Bone marrow (tissue), 2 donors: ENCODE measurements at places on chromosomes 12 and 14.
A peak's percentile ranks its signal among the peaks of the same experiment; 100 is the strongest.

- no peak for DNase-seq
These were observed 452.6 kb downstream of the GLT1D1 start for GRCh38 chr12:129305851-129306250.

- DNase-seq, result no peak
These were observed 112.7 kb upstream of the EGLN3 start for GRCh38 chr14:34063470-34064164.

GRCh38 chr14:65169351-65169750 is 67.0 kb upstream of the MAX start:
- no peak for DNase-seq

DNA sequence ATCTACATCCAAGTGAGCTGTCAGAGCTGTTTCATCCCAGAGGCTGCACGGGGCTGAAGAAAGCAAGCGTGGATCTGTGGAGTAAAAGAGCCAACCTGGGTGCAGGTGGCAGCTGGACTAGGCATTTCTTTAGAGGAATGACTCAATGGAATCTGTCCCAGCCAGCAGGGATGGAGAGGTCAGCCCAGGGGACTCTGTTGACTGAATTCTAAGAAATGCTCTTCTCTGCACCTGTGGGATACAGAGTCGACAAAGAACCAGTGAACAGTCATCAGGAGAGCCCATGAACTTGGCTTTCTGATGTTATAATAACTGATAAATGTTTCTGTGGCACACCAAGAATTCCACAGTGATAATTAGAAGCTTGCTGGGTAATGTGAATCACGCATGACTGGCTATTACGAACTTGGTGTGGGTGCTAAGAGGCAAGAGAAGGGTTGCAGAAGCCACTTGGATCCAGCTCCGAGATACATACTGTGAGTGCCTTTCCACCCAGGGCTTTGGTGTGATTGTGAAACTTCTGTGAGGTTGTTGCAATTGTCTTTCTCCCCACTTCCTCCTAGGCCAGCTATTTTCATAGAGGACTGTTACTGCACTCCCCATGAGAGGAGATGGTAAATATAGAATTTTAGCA is 16.2 kb downstream of the PYGL start:
- peak; percentile 58 for DNase-seq

DNA sequence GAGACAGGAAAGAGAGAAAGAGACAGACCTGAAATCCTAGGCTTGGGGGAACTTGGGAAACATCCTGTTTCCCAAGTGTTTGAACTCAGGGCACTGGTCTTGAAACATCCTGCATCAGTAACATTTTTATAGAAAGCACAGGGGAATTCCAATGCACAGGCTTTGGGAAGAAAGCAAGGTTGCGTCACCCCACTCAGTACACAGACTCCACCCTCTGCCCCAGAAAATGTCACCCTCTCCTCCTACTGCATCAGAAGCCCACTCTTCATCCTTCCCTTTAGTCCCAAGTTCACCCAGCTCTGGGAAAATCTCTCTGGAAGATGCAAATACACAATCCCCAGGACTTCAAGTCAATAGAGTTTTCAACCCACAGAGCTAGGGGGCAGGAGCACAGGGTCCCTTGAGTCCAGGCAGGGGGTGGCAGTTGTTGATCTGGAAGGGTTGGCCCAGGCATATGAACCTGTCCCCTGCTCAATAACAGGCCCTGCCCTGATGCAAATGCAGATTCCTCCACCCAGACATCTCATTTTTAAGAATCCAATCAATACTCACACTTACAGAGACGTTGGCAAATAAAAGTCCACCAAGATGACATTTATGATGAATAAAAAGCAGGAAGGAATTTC is 1.7 kb downstream of the RDH16 start:
- no peak for DNase-seq

DNA sequence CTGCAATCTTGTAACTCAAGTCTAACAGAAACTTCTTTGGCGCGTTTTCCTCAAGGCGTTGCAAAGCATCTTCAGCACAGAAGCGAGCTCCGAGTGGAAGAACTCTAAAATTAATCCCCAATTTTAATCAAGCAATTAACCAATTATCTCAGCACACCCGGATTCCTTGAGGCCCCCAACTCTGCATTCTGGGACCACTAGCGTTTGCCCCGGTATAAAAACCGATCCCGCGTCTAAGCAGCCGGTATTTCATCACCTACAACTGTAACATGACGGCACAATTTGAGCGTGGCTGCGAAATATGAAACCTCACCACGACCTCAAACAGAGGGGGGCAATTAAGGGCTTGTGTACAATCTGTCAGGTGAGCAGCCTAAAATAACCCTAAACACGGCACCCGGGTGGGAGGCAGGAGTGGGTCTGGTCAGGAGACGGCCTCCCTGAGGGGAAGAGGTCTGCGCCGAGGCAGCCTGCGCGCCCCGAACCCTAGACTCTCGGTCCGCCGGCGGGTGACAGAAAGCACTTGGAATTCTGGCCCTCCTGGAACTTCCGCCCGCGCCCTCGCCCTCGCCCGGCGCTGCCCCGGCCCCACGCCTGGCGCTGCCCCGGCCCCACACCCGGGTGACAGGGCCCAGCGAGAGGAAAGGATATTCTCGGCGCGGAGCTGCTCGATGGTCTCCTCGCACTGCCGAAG is 594 bp downstream of the ZCCHC8 start:
- no peak for DNase-seq

DNA sequence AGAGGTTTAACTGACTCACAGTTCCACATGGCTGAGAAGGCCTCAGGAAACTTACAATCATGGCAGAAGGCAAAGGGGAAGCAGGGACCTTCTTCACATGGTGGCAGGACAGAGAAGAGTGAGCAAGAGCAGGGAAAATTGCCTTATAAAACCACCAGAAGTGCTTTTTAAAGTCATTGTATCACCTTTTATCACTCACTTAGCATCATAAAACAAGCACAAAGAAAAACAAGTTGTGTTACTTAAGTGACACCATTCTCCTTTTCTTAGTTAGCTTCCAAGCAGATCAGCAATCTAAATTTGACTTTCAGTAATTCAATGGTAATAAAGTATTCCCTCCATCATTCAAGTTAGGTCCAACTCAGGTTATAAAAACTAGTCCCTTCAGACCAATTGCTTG is 28.5 kb downstream of the OSBPL8 start:
- no peak for DNase-seq

DNA sequence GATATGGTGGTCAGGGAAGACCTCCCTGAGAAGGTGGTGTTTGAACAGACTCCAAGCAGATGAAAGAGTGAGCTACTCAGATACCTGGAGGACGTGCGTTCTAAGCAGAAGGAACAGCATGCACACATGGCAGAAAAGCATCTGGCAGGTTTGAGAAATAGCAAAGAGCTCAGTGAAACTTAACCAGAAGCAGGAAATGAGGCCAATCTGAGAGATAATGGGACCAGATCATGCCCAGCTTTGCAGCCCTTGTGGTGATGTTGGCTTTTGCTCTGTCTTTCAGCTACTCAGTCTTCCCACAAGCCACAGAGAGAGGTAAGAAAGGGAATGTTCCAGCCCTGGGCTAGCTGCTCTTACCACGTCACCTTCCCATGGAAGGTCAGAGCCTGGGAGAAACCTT is 176.3 kb upstream of the GSC start:
- DNase-seq, result no peak

DNA sequence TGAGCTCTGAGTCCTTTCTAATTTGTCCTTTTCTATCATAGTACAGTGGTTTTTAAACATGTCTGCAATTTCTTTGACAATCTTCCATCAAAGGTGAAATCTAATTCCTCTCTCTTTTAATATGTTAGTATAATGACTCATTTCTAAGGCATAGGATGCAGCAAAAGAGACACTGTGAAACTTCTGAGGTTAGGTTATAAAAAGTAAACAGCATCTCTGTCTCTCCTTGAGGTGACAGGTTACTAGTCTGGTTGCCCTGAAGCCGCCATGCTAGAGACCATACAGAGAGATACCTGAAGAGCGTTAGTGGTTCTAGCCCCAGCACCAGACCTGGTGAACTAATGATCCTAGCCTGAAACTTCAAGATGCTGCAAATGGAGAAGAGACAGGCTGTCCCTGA is 114.3 kb downstream of the PPM1A start:
- DNase-seq, result no peak

DNA sequence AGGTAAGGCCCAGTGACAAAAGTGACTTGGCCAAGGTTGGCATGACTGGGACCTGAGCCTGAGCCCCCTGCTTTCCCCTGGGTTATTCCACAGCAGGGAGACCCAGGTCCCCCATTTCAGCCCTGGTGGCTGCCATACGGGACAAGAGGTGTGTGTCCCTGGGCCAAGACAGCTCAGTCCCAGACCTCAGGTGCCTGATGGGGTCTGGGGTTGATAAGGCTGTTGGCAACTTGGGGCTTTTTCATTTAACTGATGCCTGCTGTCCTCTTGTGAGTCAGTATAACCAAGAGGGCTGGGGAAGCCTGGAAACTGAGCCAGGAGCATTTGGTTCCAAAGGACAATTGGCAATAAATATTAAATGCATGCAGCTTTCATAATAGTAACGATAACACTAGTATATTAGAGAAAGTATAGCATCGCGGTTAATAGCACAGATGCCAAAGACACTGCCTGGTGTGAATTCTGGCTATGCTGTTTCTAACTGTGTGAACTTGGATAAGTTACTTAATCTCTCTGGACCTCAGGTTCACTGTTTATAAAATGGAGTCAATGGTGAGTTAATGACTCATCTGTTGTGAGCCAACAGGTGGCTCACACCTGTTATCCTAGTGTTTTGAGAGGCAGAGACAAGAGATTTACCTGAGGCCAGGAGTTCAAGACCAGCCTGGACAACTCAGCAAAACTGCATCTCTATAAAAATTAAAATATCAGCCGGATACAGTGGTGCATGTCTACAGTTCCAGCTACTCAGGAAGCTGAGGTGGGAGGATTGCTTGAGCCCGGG is 898 bp downstream of the SDSL start:
- DNase-seq, result no peak

- no peak for DNase-seq
These were observed 351.3 kb upstream of the KITLG start for GRCh38 chr12:88931598-88931997.

- no peak for DNase-seq
These were observed 6.1 kb upstream of the TCL1B start for GRCh38 chr14:95679998-95680735.

GRCh38 chr12:106048676-106049075 is 90.1 kb downstream of the NUAK1 start:
- DNase-seq, result no peak

DNA sequence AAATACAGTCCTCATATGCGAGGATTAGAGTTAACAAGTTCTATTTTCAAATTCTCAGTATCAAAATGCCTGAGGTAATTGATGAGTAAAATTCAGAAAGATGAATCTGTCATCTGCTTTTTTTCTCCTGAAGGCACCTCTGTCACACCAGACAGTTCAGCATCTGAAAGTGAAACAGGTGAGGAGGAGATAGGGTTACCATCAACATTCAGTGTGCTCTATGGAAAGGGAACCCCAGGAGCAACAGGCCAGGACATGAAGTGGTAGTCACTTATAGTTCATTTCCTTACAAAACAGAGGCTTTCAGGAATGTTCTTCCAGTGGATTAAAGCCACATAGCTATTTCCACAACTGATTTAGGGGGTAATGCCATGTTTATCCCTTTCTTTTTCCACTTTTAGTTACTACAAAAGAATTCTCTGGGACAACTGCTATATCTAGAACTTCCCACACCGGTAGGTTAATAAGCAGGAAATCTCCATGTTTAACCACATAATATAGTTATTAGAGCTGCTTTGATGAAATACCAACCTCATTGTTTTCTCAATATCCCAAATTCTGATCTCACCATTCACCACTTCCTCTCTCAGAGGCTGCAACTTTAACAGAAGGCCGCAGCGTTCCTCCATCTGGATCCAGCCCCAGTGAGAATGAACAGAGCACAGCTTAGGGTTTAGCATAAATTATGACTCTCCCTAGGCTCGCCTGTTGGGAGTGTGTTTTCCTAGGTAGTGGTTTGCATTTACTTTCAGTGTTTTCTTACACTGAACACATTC is 177.0 kb upstream of the CNTN1 start:
- no peak for DNase-seq

- DNase-seq, result no peak
These were observed 15.0 kb upstream of the MGP start for GRCh38 chr12:14900521-14901227.

GRCh38 chr12:24746864-24747263 is 202.0 kb downstream of the BCAT1 start:
- no peak for DNase-seq
